ENCODE measurements at places on chromosomes 2 and 18.
A peak's percentile ranks its signal among the peaks of the same experiment; 100 is the strongest.

GRCh38 chr2:105156166-105156565 is 85.4 kb upstream of the GPR45 start:
- no peak for DNase-seq

DNA sequence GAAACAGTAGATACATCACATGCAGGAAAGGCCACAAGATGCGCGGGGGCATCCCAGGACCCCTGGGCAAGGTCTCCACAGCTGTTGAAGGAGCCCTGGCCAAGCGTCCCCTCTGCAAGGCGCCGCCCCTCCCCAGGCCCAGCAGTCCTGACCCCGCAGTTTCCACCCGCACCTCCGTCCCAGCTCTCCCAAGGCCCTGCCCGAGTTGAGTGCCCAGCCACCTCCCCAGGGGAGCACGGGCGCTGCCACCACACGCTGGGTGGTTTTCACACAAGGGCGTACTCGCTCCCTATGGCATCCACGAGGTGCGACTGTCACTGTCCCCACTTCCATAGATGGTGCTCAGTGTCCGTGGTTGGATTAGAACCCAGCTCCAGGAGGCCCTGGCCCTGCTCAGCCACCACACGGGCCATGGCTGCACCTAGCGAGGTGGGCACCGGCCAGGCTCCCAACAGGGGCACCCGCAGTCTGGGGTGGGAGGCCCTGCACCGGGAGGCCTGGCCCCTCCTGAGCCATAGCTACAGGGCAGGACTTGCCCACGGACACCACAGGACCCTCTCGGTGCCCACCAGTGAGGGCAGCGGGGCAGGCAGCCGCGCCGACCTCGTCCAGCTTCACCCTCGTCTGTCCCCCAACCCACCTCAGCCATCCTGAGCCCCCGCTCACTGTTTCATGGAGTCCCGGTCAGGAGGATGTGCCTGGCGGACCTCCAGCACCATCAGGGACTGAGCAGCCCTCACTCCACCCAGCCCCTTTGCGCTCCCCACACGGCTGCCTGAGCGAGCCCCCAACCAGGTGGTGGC is 36.0 kb downstream of the KIF1A start:
- no peak for DNase-seq

GRCh38 chr2:191916826-191917225 is 69.9 kb upstream of the CAVIN2 start:
- DNase-seq, result no peak

GRCh38 chr2:133571249-133571648 is 3.0 kb upstream of the NCKAP5 start:
- DNase-seq, result no peak

DNA sequence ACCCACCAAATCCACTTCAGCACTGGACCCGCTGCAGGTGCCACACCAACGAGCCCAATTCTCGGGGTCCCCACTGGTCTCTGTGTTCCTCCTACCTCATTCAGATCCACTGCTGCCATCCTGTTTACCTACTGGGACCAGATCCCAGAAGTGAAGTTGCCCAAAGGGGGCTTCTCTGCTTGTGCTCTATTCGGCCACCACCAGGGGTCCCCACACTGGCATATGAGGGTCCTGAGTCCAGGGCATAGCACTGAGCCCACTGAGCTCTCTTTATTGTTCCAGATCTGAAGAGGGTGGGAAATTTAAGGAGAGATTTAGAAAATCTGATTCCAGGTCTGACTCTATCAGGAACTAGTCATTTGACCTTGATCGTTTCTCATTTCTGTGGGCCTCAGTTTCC is 2.4 kb downstream of the GPR45 start:
- DNase-seq, result peak; percentile 54

DNA sequence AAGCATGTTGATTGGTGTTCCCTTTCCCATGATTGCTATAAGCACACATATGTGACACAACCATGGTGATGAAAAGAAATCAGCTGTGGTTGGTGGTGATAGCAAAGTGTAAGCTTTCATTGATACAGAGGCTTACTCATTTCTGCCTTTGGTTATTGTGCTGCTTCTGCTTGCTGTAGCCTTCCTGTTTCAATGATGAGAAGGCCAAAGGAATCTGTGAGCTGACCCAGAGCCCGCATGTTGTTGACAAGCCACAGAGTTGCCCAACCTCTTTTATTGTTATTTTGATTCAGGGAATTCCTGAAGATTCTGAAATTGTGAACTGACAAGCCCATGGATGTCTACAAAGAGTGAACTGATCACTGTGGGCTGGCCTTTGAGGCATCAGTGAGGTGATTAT is 164.4 kb downstream of the TMEFF2 start:
- no peak for DNase-seq

DNA sequence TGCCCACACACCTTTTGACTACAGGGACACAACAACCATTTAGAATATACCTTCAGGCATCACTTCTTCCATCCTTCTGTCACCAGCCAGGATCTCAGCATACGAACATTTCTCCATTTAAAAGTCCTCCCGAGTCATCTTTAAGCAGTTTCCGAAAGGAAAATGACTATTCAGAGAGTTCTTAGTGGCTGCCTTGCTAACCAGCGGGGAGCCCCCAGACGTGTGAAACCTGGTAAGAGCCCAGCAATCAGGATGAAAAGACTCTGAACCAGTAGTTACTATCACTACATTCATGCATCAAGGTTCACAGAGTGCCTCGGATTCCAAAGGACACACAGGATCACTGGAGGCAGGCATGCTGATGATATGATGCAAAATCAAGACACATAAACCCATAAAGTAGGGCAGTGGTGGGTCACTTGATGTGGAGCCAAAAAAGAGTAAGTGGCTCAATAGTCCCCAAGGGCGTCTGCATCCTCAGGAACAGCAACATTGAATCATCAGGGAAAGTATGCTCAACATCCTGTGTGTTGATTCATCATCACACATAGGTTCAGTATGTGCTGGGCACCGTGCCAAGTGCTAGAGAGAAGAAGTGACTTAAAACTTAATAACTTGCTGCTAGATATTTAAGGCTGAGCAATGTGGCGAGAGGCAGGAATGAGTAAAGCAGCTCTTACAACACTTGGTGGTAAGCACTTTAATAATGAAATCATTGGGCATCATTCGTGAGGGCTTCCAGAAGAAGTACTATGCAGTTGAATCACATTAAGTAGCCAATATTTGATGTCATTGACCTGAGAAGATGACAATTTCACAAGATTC is 4.4 kb downstream of the CCL20 start:
- DNase-seq, result peak; percentile 21

GRCh38 chr2:220162320-220162719 is 534.9 kb downstream of the SLC4A3 start:
- DNase-seq, result no peak

Data from NCI-H82 (cell line).